ENCODE measurements at places on chromosomes 1 and 21.

- no peak overlapping the region for H3K27ac ChIP-seq
- H3K36me3 ChIP-seq, result no peaks in the 10 kb centered on the region
- H3K4me3 ChIP-seq, result no peak overlapping the region
- peaks cover 9% of the 10 kb centered on the region for H3K27me3 ChIP-seq
- H3K4me1 ChIP-seq, result peaks cover 9% of the 10 kb centered on the region
- DNase-seq, result no peak
Measured at GRCh38 chr1:223140611-223141405, 2.2 kb downstream of the TLR5 start.

DNA sequence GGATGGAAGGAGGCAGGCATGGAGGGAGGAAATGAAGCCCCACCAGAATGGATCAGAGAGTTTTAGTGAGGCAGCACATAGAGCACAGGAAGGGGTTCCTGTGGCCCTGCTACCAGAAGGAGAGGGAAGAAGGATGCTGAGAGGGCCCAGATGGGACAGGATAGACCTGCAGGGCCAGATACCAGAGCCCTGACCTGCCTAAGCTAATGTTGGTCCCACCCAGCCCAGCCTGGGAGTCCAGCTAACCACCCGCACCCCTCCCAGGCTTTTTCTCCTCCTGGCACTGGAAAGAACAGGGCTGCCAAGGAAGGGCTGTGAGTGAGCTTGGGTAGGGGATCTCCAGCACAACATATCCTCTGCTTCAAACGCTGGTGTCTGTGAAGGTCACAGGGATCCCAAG, 6.9 kb downstream of the NECTIN4 start:
- DNase-seq, result no peak
- H3K27me3 ChIP-seq, result peaks cover 2% of the 10 kb centered on the region
- no peak overlapping the region for H3K4me3 ChIP-seq

DNA sequence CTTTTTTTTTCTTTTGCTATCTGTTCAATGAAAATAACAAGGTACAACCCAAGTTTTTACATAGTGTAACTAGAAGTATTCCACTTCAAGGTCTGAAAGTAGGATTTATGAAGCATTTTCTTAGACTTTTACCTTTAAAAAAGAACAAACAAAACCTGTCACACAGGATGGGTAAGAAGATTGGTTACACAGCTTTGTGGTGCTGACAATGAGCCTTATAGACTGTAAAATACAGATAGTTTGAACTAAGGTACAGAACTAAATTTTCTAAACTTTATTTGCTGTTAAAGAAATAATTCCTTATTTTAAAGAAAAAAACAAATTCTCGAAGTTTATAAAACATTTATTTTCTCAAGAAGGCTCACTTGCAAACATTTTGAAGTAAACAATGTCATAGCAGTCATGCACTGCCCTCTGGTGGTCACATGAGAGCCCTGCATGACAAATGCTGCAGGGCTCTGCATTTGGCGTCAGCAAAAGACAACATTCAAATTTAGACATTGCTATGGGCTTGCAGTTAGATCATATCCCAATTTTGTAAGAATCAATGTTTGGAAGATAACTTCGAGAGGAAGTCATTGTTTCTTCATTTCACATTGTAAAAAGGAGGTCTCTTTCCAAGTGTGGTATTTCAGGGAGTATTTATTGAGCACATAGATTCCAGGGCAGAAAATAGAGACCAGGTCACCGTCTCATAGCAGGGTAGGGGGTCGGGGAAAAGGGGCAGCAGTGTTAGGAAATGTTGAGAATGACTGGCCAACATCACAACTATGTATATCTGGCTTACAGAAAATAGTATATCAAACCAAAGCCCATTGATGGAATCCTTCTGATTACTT, 115.3 kb upstream of the FMN2 start:
- no peaks in the 10 kb centered on the region for H3K4me1 ChIP-seq
- no peak for DNase-seq
- H3K27me3 ChIP-seq, result no peaks in the 10 kb centered on the region
- no peak overlapping the region for H3K4me3 ChIP-seq
- H3K27ac ChIP-seq, result no peak overlapping the region

DNA sequence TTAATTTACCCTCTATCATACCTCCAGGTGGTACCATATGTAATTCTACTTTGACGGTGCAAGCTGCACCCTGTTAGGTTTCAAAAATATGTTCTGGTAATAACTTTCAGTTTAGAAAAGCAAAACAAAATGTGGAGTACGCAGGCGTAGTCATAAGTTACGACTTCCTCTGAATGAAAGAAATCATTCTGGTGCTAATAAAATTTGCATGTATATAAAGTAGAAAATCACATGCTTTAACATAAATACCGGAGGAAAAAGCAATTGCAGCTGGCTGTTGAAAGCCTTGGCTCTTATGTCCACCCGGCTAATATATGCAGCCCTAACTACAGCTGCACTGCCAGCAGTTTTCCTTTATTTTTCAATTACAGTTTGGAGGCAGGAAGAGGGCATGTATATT, 65.2 kb upstream of the TMPRSS15 start:
- H3K27me3 ChIP-seq, result no peaks in the 10 kb centered on the region
- H3K36me3 ChIP-seq, result no peaks in the 10 kb centered on the region
- no peak for DNase-seq
- no peaks in the 10 kb centered on the region for H3K4me1 ChIP-seq
- no peak overlapping the region for H3K4me3 ChIP-seq

DNA sequence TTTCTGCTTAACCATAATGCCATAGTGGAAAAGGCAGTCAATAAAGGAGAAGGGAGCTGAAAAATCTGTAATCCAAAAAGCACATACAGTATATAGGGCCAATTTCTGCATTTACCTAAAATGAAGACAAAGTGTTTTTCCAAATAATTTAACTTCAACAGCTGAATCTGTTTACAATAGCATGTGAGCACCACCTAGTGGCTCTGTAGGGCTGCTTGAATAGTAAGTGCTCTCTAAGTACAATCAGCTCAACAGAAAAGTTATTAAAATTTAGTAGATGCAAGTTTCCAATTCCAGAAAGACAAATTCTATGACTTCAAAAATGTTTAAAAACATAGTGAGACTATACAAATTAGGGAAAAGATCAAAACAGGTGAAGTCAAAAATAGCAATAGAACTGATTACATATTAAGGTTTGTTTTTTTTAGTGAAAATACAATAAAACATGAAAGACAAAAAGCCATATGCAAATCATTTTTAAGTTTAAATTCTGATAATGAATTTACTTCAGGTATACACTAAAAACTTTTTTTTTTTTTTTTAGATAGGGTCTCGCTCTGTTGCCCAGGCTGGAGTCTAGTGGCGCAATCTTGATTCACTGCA, 220.0 kb downstream of the SETD4 start:
- no peak overlapping the region for H3K4me3 ChIP-seq
- DNase-seq, result peak; percentile 23
- peaks cover 8% of the 10 kb centered on the region for H3K27me3 ChIP-seq
- H3K4me1 ChIP-seq, result no peaks in the 10 kb centered on the region
- H3K27ac ChIP-seq, result no peak overlapping the region

- H3K27ac ChIP-seq, result no peak overlapping the region
Measured at GRCh38 chr21:29961291-29962027, 21.7 kb upstream of the GRIK1 start.

DNA sequence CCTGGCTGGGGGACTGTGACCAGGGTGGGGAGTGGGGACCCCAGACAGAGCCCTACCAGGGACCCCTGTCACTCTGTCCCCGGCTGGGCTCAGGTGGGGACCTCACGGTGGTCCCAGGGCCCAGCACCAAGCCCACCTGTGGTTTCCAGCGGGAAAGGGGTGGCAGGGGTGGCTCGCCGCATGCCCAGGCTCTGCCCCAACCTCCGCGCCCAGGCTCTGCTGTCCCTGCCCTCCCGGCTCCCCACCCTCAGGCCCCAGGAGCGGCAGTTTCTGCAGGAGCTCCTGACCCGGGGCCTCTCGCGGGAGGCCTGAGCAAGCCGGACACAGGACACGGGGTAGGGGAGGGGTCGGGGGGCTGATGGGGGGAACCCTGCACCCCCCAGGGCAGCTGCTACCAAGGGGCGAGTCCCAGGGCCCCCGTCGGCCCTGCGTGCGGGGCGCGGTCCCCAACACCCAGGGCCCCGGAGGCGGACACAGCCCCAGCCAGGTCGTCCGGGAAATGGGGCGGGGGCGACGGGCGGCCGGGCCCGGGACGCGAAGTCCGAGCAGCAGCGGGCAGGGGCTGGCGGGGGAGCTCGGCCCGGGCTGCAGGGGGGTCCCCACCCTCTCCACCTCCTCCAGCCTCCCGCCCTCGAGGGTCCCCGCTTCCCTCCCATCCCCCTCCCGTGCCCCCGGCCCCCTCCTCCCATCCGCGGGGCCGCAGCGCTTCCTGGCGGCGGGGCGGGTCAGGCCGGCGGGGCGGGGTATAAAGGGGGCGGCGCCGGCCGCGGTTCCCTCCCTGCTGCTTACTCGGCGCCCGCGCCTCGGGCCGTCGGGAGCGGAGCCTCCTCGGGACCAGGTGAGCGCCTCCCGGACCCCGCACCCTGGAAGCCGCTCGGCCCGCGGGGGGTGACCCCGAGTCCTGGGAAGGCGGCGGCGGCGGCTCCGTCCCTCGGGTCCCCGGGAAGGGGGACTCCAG, at the start of gene COL6A2:
Gene COL6A2, plus strand, starts transcription at position 777 of the 958 bp plus-strand sequence.
- peak; percentile 39 for DNase-seq
- H3K4me3 ChIP-seq, result peak within 1 kb of the TSS; percentile 54
- H3K27ac ChIP-seq, result no peak within 1 kb of the TSS
- no peaks in the 10 kb centered on the region for H3K4me1 ChIP-seq
- no peaks in the 10 kb centered on the region for H3K36me3 ChIP-seq

DNA sequence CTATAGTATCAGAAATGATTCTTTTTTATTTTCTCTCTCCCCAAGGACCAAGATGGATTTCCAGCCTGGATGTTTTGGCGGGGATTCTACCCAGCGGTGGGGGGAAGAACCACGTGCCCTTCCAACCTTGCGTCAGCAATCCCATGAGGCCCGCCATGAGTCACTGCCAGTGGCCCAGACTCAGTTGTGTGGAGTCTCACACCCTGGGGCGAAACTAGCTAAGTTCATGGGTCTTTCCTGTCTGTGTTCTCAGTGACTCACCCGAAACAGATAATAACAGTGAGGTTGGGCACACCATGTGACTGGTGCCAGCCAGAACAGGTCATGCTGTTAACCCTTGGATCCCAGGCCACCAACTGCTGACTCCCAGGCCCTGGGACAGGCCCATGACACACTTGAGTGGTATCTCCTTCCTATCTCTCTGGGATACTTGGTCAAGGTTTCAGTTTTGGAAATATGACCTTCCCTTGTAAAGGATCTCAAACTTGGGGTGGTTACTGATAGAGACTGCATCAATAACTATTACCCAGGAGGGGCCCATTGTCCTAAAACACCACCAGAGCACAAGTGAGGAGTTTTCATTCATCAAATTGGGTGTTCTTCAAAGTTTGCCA, 98.0 kb upstream of the DUSP10 start:
- peaks cover 4% of the 10 kb centered on the region for H3K27me3 ChIP-seq
- H3K4me3 ChIP-seq, result no peak overlapping the region
- H3K4me1 ChIP-seq, result peaks cover 48% of the 10 kb centered on the region
- peaks cover 3% of the 10 kb centered on the region for H3K36me3 ChIP-seq
- H3K27ac ChIP-seq, result peak overlapping the region; percentile 60

- peaks cover 29% of the 10 kb centered on the region for H3K27me3 ChIP-seq
- H3K27ac ChIP-seq, result no peak overlapping the region
Measured at GRCh38 chr1:220426989-220427388, 100.9 kb upstream of the MARK1 start.

DNA sequence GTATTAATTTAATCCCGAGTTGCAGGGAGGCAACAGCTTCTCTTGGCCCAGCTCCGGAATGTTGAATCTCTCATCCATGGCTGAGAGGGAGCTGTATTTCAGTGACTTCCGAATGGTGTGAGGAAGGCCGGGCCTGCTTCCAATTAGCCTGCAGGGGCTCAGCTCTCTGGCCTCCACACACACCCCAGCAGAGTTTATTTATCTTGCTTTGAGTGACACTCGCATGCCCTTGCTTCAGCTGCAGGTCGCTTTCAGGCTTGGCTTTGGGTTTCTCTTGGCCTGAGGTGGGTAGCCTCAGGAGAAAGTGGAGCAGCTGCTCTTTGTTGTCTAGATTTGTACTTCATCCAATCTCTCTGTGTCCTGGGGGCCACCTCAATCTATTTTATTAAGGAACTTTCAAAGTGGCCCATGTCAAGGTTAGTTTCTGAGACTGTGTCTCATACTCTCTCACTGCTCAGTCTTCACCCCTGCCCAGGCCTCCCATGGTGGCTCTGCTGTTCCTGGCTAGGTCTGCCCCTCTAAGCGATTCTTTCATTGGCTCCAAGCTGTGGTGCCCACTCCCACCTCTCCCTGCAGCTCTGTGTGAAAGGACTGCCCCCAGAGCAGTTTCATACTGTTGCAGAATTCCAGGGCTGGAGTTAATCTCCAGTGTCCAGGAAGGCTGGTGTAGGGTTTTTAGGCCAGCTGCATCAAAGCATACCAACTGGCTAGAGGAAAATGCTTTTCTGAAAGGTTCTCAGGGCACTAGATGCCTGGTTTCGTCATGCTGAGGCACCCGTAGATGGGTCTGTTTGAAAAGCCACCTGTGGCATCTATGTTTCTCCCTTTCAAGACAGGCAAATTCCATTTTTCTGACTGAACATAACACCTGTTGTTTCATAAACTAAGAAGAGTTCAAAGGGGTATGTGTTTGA, 153.5 kb downstream of the PLXNA2 start:
- peaks cover 14% of the 10 kb centered on the region for H3K4me1 ChIP-seq
- H3K27me3 ChIP-seq, result no peaks in the 10 kb centered on the region
- H3K4me3 ChIP-seq, result no peak overlapping the region
- H3K36me3 ChIP-seq, result no peaks in the 10 kb centered on the region
- DNase-seq, result no peak

DNA sequence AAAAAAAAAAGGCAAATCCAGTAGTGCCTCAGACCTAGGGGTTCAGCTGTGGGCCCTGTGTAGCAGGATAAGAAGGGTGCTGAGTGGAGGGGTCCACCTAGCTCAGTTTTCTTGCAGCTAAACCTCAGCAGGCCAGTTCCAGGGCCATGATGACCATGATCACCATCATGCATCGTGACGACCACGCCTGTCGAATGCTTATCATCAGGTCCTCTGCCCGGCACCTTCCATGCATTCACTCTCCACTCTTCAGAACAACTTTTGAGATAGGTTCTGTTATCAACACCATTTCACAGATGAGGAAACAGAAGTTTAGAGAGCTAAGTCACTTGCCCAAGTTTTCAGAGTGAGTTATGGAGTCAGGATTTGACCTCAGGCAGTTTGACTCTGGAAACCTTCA, 54.9 kb downstream of the ACBD3 start:
- H3K4me1 ChIP-seq, result peaks cover 15% of the 10 kb centered on the region
- no peak for DNase-seq
- H3K27me3 ChIP-seq, result no peaks in the 10 kb centered on the region
- no peak overlapping the region for H3K27ac ChIP-seq
- no peaks in the 10 kb centered on the region for H3K36me3 ChIP-seq

- H3K4me1 ChIP-seq, result peaks cover 7% of the 10 kb centered on the region
- peaks cover 16% of the 10 kb centered on the region for H3K27me3 ChIP-seq
- no peak overlapping the region for H3K4me3 ChIP-seq
Measured at GRCh38 chr1:201751872-201752271, 77.1 kb upstream of the IPO9 start.

- no peak overlapping the region for H3K27ac ChIP-seq
- H3K36me3 ChIP-seq, result no peaks in the 10 kb centered on the region
- no peak overlapping the region for H3K4me3 ChIP-seq
- no peaks in the 10 kb centered on the region for H3K27me3 ChIP-seq
- H3K4me1 ChIP-seq, result peaks cover 28% of the 10 kb centered on the region
Measured at GRCh38 chr1:160726114-160726497, 12.9 kb upstream of the SLAMF7 start.

GRCh38 chr21:38144193-38144592, 112.6 kb upstream of the KCNJ15 start:
- H3K27me3 ChIP-seq, result peaks cover 9% of the 10 kb centered on the region
- no peaks in the 10 kb centered on the region for H3K36me3 ChIP-seq
- no peak overlapping the region for H3K4me3 ChIP-seq
